Fibroblast of the aortic adventitia (primary cell): ENCODE measurements at places on chromosomes 16 and 17. TPM values are rescaled to one million over a fixed set of nuclear protein-coding genes. Genes with fewer than 3 reads are reported as not detected.

The CCL16 gene
- total RNA-seq = not detected in 2 replicates

The WNT3 gene
- total RNA-seq = 0.63 and 0.65 TPM in 2 replicates

The HOXB8 gene
- 0.09 TPM in 1 of 2 replicates, not detected in the other for total RNA-seq

The KRTAP17-1 gene
- not detected in 2 replicates for total RNA-seq

The SYT17 gene
- total RNA-seq = under 0.01 TPM in 1 of 2 replicates, not detected in the other
